Cardiac ventricle fibroblast (primary cell): ENCODE measurements at places on chromosomes 4 and X. TPM values are rescaled to one million over a fixed set of nuclear protein-coding genes. Genes with fewer than 3 reads are reported as not detected.

The HSD17B13 gene
- total RNA-seq = not detected in 2 replicates

The SUV39H1 gene
- total RNA-seq = 2.7 and 6.2 TPM in 2 replicates

The MAGEB10 gene
- not detected in 2 replicates for total RNA-seq

The PDE6B gene
- total RNA-seq = not detected in 2 replicates

The MTTP gene
- 0.06 TPM in 1 of 2 replicates, not detected in the other for total RNA-seq

The MAGEA11 gene
- not detected in 2 replicates for total RNA-seq

The CXCL9 gene
- not detected in 2 replicates for total RNA-seq
